ENCODE measurements at places on chromosomes 4 and X. TPM values are rescaled to one million over a fixed set of nuclear protein-coding genes. Genes with fewer than 3 reads are reported as not detected.

The BMX gene
- total RNA-seq, result not detected

The WDR17 gene
- total RNA-seq, result 2.5 TPM

The TBC1D8B gene
- 0.18 TPM for total RNA-seq

GRCh38 chr4:6032249-6033244 is 14.3 kb upstream of the C4orf50 start:
- DNase-seq, result no peak

DNA sequence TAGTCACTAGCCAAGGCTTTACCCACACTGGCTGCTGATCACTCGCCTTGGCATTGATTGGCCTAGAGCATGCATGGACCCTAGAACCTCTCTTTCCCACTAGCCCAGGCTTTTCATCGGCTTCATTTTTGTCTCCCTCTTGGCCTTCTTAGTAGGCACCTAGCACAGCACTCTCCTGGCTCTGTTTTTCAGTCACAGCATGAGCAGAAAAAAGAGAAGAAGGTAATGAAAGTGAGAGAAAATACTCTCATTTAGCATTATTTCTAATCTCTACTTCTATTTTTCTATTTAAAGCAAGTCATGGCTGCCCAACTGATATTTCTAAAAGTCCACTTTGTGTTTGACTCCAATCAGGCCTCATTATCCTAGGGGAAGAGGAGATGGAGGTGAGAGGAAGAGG is 267.2 kb downstream of the FBXO8 start:
- DNase-seq, result no peak

- DNase-seq, result no peak
These were observed 162.0 kb upstream of the GATB start for GRCh38 chr4:151922811-151923210.

GRCh38 chrX:55167124-55167803 is 52.9 kb upstream of the PAGE5 start:
- DNase-seq, result no peak

DNA sequence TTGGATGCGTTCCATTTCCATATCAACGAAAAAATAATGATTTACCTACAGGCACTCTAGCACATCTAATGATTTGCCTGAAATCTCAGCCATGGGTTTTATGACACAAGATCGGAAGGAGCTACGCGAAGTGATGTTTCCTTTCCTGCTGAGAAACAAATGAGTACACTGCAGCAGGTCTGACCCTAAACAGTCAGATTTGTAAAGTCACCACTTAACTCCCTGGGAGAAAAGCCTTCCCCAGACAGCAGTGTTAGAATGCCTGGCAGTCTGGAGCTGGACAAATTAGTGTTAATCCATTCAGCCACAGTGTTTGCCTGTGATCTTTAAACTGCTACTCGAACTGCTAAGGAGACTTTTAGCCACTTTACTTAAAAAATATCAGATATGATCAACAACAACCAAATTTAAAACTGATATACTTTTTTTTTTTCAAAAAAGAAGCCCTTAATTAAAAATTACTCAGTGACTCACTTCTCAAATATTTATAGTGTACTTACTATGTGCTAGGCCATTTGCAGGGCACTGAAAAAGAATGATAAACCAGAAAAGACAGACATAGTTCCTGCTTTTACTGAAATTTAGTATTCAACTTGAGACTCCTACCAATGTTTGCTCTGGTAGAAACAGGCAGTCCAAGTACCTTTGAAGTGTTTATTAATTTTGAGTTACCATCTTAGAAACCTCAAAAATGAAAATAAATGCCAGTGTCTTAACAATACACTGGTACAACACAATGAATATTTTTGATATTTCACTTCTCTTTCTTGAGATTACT is 104.5 kb downstream of the SHISA3 start:
- no peak for DNase-seq

- DNase-seq, result no peak
These were observed at the start of gene PCDH19 for GRCh38 chrX:100409610-100410590. Gene PCDH19 (minus strand): TSS chrX:100410273. CDS start chrX:100408597, 1,676 bp downstream.

- no peak for DNase-seq
These were observed 26.6 kb downstream of the NLGN3 start for GRCh38 chrX:71171110-71171801.

DNA sequence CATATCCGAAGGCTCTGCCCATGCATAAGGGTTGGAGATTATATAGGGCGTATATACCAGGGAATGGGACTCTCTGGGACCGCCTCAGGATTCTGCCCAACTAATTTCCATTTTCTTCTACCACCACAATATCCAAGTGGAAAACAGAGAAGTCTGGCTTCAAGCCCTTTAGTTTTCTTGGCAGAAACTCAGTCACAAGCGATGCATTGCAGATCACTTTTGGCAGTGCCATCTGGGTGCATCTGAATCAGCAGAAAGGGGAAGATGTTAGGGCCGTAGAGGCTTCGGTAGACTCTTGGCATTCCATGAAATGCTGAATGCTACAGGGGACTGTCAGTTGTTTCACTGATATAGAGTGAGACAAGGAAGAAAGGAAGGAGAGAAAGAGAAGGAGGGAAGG is 94.1 kb upstream of the FAM9B start:
- DNase-seq, result no peak

Measured in activated naive CD4-positive, alpha-beta T cell treated with anti-CD3 and anti-CD28 coated beads, Interleukin-2, amount 50 U/mL, for 72 hours (primary cell).